Stimulated activated CD4-positive, alpha-beta T cell treated with anti-CD3 and anti-CD28 coated beads, Interleukin-12 subunit alpha, Interleukin-12 subunit beta, amount 100 ng/mL, for 48 hours (primary cell): ENCODE measurements at places on chromosomes 4 and X.

DNA sequence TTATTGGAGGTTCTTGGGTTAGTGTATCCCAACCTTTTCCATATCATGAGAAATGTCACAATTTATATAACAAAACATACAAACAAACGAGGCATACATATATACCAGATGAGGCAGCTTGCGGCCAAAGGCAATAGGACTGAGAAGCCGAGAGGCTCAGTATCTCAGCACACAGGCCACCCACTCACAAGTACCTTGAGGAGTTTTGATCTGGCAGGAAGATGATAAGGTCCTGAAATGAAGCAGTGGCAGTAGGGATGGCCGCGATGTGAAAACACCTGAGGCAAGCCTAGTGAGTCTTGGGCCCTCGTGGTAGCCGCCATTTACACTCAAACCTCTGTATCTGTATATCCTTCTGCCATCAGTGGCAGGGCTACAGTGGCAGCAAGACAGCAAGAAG, 55.3 kb upstream of the PRPS1 start:
- no peak for DNase-seq

DNA sequence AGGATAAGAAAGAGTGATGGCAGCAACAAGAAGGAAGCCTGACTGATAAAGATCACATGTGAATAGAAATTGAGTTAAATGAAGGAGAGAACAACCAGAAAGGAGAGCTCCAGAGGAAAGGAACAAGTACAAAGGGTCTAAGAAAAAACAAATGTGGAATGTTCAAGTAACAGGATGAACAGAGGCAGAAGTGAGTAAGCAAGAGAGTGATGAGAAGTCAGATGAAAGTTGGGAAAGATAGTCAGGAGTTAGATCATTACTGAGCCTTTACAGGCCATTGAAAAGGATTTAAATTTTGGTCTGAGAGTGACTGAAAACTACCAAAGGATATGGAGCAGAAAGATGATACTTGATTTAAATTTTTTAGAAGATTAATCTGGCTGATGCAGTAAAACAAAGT, 38.1 kb downstream of the NFXL1 start:
- DNase-seq, result no peak

- DNase-seq, result no peak
Measured at GRCh38 chr4:80265571-80266252, 752 bp upstream of the FGF5 start.

DNA sequence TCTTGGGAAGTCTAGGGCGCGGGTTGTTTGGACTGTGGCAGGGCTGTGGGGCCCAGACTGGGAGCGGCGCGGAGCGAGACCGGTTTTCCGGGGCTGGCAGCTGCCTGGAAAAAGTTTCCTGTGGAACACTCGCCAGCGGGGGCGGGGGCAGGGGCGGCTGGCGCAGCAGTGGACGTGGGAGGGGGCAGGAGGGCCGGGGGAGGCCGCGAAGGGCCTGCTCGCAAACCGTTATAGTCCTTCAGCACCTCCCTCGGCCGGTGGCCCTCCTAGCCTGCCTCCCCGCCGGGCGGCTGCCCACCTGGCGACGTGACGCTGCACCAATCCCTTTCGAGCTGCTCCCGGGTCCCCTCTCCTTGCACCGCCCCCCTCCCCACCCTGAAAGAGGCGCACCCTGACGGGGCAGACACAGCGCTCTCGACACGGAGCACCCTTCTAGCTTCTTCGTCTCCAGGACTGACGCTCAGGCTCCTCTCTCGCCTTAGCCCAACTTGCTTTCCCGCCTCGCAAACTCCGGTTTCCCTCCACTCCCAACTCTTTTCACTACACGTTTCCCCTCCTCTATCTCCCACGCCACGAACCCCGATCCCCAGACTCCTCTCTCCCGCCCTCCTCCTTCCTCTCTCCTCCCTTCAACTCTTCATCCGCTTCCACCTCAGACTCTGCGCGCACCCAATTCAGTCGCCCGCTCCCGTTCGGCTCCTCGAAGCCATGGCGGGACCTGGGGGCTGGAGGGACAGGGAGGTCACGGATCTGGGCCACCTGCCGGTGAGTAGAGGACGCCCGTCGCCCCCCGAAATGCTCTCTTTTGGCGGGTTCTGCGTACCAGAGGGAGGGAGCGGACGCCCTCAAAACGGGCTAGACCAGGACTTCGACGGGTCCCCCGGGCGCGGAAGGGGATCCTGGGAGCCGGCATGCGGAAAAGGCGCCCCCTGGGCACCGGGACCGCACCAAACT, at the start of gene NRK:
Gene NRK, plus strand, starts transcription at position 402 of the 954 bp plus-strand sequence. Its CDS starts 307 bp downstream, at position 709.
- DNase-seq, result no peak

DNA sequence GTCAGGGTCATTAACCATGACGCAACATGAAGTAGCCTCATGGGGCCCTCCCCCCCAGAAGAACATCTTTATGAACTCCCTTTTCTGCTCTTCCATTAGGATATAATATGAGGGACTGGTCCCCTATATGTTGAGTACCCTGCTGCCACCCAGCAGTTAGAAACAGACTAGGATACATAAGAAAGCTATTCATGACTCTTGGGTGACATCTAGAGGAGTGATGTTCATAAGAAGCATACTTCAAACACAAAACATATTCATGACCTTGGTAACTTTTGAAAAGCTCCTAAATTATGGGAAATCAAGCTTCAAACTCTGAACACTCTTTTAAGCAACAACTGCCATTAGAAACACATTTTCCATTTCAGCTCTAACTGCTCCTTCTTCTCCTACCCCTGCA, 155.2 kb upstream of the SPIN4 start:
- DNase-seq, result no peak

- DNase-seq, result no peak
Measured at GRCh38 chr4:91359041-91360031, 944.4 kb upstream of the GRID2 start.

DNA sequence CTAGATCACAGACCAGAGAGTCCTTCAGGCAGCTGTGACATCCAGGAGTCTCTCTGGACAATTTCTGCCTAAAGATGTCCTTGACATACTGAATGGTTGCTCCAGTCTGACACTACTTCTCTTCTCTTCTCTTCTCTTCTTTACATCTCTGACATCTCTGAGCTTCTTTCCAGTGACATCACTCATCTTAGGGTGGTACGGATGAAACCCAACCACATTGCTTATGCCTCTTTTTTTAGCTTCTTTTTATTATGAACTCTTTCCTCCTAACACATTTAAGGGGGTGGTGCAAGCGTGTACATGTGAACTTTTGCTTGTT, 39.4 kb upstream of the IRF2 start:
- DNase-seq, result no peak

DNA sequence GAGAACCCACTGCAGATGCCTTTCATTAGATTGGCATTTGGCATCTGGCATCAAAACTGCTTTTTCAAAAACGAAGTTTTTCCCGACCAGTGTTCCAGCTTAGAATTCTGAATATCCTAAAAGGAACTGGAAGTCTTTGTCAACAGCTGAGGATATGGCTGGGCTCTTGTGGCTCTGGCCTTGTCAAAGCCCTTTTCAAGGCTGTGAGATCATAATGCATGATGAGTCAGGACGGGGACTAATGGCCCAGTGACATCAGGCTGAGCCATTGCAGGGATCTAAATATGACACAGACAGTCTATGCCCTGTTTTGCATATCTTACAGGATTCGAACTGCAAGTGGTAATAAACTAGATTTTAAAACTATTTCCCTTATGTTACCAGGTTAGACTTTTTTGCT, 306.4 kb downstream of the PTTG2 start:
- DNase-seq, result no peak

DNA sequence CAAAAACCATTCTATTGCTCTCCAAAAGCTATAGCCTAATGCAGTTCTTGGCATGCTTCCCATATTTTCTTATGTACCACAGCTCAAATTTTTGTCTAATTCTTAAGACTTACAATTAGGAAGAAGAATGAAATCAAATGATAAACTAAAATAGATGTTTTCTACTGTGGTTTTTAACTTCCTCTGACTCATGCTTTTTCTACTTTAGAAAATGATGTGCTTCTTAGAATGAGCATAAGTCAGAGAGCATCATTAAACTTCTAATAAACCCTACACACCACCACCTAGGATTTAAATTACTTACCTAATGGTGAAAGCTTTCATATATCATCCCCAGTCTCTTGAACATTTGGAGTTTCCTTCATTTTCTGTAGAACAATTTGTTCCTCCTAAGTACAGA, 217.0 kb upstream of the NDST3 start:
- no peak for DNase-seq

- no peak for DNase-seq
Measured at GRCh38 chr4:53847965-53848364, 216.4 kb downstream of the CHIC2 start.

- no peak for DNase-seq
Measured at GRCh38 chr4:2915789-2916188, 47.4 kb downstream of the NOP14 start.

DNA sequence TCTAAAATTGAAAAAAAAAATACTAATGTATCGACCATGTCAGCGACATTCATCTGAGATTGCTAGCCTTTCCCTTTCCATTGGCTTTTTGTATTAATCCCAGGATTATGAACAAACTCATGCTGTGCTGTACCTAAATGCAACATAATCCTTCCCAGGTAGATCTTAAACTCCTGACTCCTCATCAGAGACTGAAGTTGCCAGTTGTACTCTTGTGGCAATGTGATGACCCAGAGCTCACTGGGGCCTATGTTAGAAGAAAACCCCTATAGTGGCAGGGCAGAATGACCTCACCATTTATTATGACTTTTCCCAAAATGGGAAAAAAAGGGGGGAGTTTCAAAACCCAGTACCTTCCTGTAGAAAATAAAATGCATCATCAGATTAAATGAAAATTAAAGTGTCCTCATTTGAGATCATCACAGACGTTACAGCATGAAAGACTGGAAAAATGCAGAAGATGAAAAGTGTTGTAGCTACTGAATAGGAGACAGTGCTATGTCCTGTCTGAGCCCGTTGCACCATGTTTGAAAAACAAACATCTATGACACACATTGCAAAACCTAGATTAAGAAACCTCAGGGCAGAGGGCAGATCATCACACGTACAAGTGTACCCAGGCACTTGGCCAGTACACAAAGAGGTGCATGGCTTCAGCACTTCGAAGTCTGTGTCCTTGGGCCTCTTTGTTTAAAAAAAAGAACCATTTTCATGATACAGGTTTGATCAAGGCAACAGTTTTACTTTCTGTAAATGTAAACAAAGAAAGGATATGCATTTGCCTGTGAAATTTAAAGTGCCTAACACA, 6.8 kb upstream of the ACSL4 start:
- DNase-seq, result no peak

DNA sequence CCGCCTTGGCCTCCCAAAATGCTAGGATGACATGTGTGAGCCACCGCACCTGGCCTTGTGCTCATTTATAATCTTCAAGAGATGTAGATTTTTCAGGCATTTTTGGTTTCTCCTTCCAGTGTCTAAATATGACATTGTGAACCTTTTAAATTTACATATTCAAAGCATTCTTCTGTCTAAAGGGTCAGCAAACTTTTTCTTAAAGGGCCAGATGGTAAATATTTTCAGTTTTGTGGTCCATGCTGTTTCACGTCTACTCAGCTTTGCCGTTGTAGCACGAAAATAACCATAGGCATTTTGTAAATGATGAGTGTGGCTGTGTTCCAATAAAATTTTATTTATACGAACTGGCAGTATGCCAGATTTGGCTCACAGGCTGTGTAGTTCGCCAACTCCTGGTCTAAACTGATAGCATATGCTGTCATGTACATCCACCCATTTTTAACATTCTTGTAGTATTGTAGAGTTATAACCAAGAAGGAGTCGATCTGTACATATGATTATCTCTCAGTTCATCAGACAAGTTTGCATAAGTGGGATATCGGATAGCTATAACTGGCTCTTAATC, 12.7 kb upstream of the GCNA start:
- no peak for DNase-seq

DNA sequence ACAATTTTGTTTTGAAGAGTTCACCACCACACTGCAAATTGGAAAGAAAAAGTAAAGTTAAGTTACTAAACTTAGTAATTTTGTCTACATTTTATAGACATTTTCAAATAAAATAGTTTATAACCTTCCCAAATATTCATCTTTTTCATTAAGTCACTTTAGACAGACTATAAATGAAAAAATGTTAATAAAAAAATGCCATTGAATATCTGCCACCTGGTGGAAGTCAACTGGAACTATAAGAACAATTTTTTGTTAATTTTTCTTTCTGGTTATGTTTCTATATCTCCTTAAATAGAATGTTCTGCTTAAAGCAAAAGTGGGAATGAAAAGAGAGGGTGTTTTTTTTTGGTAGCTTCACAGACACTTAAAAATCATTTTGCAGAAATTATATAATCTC, 534.4 kb upstream of the PCDH10 start:
- DNase-seq, result no peak

DNA sequence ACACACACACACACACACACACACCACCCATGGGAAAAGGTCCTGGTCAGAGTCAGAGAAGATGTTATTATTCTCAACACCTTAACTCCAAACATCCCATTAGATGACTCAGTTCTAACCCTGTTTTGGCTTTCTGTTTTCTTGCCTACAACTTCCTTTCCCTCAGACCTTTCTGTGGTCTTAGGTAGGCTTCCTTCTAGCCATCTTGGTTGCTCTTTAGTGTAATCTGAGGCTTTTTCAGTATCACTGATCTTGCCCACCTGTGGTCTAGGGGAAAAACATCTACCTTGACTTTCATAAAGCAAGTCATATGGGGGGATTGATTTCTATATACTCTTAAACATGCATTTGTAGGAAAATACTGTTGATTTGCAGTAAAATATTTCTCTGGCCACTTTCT, 56.9 kb downstream of the ATG4A start:
- no peak for DNase-seq

DNA sequence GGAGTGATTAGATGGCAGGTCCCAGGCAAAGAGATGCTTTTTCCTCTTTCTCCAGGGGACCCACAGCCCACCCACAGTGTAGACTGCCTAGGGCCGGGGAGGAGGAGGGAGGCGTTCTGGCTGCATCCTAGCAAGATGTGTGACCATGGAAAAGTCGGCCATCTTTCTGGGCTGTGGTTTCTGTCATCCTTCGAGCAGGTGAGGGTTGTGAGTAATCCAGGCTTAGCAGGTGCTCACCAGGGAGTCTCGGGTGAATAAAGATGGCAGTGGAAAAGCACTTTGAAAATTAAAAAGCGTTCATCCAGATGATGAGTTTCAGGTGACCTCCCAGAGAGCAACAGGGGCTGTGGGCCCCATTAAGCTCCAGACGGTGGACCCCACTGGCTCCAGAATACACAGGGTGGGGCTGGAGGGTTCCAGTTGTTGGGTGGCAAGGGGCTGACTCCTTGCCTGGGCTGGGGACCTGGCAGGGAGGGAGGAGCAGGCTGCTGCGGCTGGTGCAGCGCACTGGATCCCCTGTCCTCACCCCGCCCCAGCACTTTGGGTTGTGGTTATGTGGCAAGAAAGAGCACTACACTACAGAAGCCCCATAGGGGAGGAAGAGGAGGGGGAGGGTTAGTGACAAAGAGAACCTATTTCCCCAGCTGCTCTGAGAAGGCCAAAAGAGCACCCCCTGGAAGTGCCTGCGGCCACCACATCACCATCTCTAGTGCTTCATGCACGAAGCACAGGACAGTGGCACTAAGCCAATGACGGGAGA, 23.7 kb downstream of the ELF4 start:
- DNase-seq, result no peak

- no peak for DNase-seq
Measured at GRCh38 chr4:101083131-101083530, 264.2 kb downstream of the PPP3CA start.

- DNase-seq, result no peak
Measured at GRCh38 chr4:139961344-139961946, 192.5 kb downstream of the MAML3 start.

- no peak for DNase-seq
Measured at GRCh38 chr4:182778222-182778982, 138.8 kb downstream of the DCTD start.
